ENCODE measurements at places on chromosomes 7 and 10.

GRCh38 chr10:110260746-110261477 is 43.8 kb downstream of the SMNDC1 start:
- no peak for DNase-seq

DNA sequence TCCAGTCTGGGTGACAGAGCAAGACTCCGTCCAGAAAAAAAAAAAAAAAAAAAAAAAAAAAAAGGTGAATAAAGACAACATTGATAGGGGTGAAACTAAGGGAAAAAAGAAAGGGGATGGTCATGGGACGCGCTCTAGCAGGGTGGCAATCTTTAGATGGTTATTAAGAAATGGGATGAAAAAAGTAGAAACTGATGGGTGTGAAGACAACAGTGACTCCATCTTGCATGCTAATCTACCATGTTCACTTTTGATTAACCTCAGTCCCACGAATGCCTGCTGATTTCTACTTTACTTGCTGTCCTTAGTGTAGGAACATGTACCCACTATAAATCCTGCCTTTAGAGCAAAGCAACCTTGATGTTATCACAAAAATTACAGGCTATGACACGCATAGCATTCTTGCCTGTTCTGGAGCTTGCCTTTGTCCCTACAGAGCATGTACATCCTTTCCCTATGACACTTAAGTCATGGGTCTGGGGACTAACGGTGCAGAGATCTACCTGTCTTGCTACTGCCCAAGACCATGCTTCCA is 38.5 kb downstream of the P4HA1 start:
- no peak for DNase-seq

GRCh38 chr10:117936141-117936540 is 110.6 kb downstream of the RAB11FIP2 start:
- no peak for DNase-seq

GRCh38 chr10:88906921-88907320 is 26.9 kb downstream of the STAMBPL1 start:
- DNase-seq = no peak

- DNase-seq = no peak
Measured at GRCh38 chr7:48351900-48352299, 180.6 kb downstream of the ABCA13 start.

DNA sequence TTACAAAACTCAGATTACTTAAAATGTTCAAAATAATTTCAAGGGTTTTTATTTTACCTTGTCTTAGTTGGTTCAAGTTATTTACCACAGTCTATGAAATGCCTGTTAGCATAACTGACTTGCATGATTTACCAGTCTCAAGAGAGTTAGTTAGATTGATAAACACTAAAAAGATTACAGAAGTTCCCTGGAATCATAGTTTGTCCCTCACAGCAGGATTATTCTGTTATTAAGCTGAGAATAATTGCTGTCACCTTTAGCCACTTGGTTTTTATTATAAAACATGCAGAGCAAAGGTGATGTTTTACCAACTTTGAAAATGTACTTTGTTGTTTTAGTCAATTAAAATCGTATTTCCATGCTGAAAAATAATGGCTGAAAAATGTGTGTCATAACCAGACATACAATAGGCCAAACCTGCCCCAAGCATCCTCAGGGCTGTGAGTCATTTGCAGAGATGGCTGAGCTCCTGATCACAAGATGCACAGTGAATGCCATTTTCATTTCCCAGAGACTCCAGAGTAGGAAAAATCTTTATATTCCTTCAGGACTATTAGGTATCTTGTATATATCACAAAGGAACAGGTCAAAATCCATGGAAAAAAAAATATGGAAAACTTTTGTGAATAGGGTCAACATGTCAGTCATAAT is 87.8 kb upstream of the DKK1 start:
- no peak for DNase-seq

DNA sequence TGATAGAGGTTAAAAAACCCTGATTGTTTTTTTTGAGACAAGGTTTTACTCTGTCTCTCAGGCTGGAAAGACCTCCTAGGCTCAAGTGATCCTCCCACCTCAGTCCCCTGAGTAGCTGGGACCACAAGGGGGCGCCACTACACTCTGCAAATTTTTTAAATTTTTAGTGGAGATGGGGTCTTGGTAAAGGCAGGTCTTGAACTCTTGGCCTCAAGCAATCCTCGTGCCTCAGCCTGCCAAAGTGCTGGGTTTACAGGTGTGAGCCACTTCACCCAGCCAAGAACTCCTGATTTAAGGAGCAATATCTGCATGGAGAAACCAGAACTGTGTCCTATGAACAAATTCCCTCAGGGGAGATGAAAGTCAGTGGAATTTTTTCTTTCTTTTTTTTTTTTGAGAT is 7.3 kb upstream of the KLHDC10 start:
- no peak for DNase-seq

DNA sequence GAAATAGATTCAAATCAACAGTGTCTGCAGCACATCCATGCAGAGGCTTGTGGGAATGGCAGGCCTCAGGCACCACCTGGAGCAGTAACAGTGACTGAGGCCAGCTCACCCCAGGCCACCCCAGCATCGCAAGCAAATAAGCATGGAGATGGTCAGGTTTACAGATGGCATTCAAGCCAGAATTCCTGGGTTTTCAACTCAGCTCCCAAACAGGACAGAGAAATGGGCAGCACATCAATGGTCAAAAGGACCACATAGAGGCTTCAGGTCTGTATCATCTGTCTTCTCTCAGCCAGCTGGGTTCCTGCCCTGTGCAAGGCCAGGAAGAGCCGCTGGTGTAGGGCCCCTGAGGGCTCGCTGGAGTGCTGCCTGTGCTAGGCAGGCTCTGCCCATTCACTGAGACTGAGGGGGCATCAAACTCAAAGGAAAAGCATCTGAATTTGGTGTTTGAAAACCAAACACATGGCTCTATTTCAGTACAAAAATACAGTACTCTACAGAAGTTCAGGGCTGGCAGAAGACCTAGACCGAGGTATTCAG is 112.5 kb downstream of the KMT2E start:
- peak; percentile 14 for DNase-seq

- DNase-seq = no peak
Measured at GRCh38 chr7:69358163-69358821, 240.0 kb upstream of the AUTS2 start.

DNA sequence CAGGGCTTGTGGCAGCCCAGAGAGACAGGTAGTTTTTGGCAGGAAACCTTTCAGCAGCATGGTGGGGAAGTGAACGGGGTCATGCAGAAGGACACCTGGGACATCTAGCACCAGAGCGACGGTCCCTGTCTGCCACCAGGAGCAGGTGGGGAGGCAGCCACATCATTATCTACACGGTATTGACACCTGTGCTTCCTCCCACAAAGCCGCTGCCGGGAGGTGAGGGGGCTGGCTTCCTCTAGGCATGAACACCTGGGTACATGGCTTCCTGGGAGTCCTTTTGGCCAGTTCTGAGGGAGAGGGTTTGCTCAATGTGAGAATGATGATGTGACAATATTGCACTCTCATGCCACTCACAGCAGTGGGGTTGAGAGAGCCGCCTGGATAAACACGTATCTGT is 275.2 kb downstream of the ACTR3B start:
- no peak for DNase-seq

- no peak for DNase-seq
Measured at GRCh38 chr7:71206184-71206583, 74.2 kb downstream of the GALNT17 start.

Measured in esophagus muscularis mucosa (tissue), 4 donors.